ENCODE measurements at places on chromosomes 1 and 21. TPM values are rescaled to one million over a fixed set of nuclear protein-coding genes. Genes with fewer than 3 reads are reported as not detected.

FMO2 gene
- 3.2 TPM for polyA plus RNA-seq

DCDC2B gene
- not detected for polyA plus RNA-seq

UMODL1 gene
- not detected for polyA plus RNA-seq

FCER1G gene
- polyA plus RNA-seq, result 161 TPM

SYCP1 gene
- polyA plus RNA-seq, result not detected

LINGO4 gene
- 0.19 TPM for polyA plus RNA-seq

ETS2 gene
- 113 TPM for polyA plus RNA-seq

FMN2 gene
- 0.23 TPM for polyA plus RNA-seq

MTARC2 gene
- polyA plus RNA-seq, result 18.2 TPM

RNF2 gene
- 9.5 TPM for polyA plus RNA-seq

BEND5 gene
- polyA plus RNA-seq, result 10.8 TPM

DIP2A gene
- 18.2 TPM for polyA plus RNA-seq

FCRL6 gene
- 0.20 TPM for polyA plus RNA-seq

LY9 gene
- 0.49 TPM for polyA plus RNA-seq

FMO5 gene
- polyA plus RNA-seq, result 4.8 TPM

CAPN9 gene
- 0.49 TPM for polyA plus RNA-seq

CELA2B gene
- not detected for polyA plus RNA-seq

OLFML2B gene
- polyA plus RNA-seq, result 11.9 TPM
